ENCODE measurements at places on chromosomes 3 and 15.

- DNase-seq: no peak
Measured at GRCh38 chr3:87979527-87979926, 79.3 kb downstream of the CGGBP1 start.

DNA sequence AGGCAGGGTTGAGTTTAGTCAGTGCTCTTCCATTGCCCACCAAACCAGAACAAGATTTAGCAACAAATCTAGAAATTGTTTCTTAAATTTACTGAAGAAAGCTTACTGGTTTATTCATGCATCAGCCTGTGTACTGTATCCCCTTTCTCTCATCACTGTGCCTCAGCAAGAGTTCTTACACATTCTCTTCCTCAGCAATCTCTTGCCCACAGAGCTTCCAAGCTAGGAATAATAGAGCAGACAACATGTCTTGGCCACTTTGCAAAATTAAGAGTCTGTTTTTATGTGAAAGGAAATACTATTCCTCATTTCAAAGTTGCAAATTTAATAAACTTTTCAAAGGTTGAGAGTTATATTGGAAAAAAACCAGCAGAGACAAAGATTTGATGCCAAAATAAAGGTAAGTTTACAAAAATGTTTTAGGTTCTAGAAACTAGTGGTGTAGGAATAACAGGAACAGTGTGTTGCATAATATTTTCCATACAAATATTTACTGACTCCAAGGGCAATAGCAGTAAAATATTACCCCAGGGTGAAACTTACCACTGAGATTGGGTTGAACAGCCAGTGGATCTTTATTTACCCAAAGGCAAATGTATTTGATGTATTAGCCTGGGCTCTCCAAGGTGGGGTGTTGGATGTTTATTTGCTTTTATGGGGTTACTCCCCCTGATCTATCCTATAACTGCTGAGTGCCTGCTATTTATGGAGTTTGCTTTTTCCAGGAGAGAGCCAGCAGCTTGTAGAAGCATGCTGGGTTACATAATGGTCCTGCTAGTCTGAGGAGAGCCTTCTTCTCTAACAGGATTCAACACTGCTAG is 276.7 kb downstream of the ADAMTSL3 start:
- DNase-seq: no peak

- DNase-seq: peak; percentile 79
Measured at GRCh38 chr3:137032465-137033120, 74.8 kb downstream of the IL20RB start.

GRCh38 chr15:74957476-74958035 is 984 bp upstream of the RPP25 start:
- no peak for DNase-seq

DNA sequence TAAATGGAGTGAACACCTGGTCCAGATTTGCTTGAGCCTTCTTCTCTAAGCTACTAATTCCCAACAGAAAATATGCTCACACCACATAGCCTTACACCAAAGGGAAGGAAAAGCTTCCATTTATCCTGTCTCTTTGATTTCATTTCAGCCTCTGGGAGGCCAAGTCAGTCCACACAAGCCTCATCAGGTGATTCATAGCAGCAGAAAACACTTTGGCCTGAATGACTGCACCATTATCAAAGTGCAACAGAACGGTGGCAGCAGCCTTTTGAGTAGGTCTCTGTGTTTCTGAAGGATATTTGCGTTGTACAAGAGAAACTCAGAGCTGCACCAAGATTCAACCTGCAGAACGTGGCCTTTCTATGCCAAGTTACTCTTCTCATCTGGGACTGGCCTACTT is 46.6 kb upstream of the SNRK start:
- DNase-seq: no peak

All from dermis microvascular lymphatic vessel endothelial cell (primary cell).